ENCODE measurements at places on chromosomes 5 and 9. TPM values are rescaled to one million over a fixed set of nuclear protein-coding genes. Genes with fewer than 3 reads are reported as not detected.
A peak's percentile ranks its signal among the peaks of the same experiment; 100 is the strongest.

- DNase-seq = no peak
Measured at GRCh38 chr9:36191290-36191645, 547 bp downstream of the CLTA start.

DNA sequence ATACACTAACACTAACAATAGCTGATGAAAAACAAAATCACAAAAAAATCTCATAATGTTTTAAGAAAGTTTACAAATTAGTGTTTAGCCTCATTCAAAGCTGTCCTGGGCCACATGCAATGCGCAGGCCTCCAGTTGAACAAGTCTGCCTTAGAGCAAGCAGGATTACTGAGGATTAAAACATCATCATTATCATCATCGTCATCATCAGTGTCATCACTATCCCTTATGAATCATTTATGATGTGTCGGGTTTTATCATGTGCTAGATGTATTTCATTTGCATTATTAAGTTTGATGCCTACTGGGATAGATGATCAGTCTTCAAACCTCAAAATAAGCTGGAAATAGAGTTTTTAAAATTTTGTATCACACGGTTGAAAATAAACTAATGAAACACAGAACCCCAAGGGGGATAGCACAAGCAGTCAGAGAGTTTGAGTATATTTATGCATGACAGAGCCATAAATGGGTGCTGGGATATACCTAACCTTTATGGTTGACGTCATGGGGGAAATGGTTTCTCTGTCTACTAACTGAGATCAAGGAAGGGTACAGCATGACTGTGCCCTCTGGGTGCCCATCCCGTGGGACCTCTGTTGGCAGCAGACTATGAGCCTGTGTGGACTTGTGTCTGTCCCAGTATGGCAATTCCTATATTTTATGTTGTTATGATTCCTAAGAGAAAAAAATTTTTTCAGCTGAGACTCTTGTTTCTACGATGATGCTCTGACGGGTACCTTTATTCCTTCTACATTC is 150.3 kb upstream of the ADRA1B start:
- DNase-seq = no peak

GRCh38 chr5:175681968-175682340 is 24.1 kb downstream of the HRH2 start:
- no peak for DNase-seq

GRCh38 chr9:13957089-13957488 is 356.9 kb downstream of the NFIB start:
- DNase-seq = no peak

DNA sequence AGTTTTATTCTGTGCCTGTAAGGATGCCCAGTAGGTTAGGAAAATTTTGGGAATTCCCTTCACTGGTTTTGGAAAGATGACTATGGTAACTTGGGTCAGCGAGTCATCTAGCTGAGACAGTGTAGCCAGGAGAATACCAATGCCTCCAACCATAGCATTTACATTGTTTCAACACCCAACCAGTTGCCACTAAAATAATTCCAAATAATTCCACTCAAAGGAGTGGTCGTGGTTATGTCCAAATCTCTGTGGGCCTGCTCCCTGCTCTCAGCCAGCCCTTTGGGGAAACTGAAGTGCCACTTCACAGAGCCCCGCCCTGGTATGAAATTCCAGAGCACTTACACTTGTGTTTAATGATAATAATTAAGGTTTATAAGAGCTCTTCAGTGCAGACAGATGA is 310.5 kb downstream of the PLK2 start:
- no peak for DNase-seq

DNA sequence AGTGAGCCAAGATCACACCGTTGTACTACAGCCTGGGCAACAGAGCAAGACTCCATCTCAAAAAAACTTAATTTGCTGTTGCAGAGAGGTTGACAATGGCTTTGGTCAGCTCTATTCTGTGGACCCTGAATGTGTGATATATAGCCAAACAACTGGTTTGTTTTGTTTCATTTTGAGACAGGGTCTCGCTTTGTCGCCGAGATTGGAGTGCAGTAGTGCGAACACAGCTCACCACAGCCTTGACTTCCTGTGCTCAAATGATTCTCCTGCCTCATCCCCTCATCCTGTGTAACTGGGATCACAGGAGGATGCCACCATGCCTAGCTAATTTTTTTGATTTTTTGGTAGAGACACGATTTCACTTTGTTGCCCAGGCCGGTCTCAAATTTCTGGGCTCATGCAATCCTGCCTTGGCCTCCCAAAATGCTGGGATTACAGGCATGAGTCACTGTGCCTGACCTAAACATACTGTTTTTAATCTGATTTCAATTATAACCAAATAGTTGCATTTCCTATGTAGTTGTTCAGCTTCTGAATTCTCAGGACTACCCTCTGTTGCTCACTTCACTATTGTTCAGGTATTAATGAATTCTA is 9.8 kb downstream of the RNF183 start:
- DNase-seq = no peak

DNA sequence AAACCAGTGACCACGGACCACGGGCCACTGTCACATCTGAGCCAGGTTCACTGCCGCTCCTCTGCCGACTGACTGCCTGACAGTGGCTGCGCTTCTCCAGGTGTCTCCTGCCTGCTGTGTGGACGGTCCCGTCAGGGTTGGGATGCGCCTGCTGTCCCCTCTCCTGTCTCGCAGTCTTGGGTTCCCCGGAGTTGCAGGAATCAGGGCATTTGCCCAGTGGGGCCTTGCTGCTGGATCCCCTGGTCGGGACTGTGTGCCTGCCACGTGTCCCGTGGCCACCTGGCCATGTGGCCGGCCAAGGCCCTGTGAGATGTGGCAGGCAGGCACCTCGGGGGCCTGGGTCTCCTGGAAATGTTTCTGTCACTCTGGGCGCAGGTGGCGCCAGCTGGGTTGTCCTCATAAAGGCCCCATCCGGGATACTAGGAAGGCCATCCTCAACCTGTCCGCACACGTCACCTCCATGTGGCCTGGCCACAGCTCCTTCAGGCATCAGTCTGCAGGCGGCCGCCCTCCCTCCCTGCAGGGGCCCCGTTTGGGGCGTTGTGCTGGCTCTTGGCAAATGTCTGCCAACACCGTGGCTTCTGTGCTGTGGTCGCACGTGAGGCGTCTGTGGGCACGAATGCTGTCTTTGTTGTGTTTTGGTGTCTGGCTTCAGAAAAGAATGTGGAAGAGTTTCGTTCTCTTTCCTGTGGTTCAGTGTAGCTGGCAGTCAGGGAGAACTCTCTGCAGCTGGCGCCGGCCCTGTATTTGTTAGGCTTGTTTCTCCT is 6.4 kb upstream of the TOR4A start:
- DNase-seq = peak; percentile 29

DNA sequence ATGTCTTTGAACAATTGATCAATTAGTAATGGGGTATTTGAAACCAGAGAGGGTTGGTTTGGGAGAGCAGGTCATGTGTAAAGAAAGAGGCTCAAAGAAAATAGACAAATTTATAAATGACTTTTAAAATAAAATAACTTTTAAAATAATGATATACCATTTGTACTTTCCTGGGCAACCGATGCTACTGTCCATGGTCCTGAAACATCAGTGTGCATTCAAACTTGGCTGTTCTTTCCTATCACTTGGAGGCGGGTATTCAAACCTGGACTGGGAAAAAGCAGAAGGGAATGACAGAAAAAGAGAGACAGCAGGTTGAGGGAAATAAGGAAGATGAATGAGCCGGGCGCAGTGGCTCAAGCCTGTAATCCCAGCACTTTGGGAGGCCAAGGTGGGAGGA is 1446.4 kb upstream of the WWC1 start:
- DNase-seq = no peak

GRCh38 chr5:73989956-73990355 is 364.0 kb downstream of the ARHGEF28 start:
- no peak for DNase-seq

GRCh38 chr5:173573126-173573960 is 43.1 kb downstream of the BOD1 start:
- peak; percentile 81 for DNase-seq

GRCh38 chr9:109110329-109111021 is 9.3 kb downstream of the TMEM245 start:
- no peak for DNase-seq

- DNase-seq = no peak
Measured at GRCh38 chr5:139552893-139553575, 8.1 kb upstream of the UBE2D2 start.

POU5F2 gene
- total RNA-seq = 0.22 TPM

GNA14 gene
- total RNA-seq = 0.37 TPM

MPDZ gene
- 46.9 TPM for total RNA-seq

BNC2 gene
- 40.8 TPM for total RNA-seq
